ENCODE measurements at places on chromosomes 5 and 9. TPM values are rescaled to one million over a fixed set of nuclear protein-coding genes. Genes with fewer than 3 reads are reported as not detected.

Gene IL11RA
- 1.4 TPM for polyA plus RNA-seq

Gene SPINK13
- polyA plus RNA-seq = not detected

Gene CDH6
- polyA plus RNA-seq = 0.64 TPM

Gene CARTPT
- not detected for polyA plus RNA-seq

Gene GABRA6
- not detected for polyA plus RNA-seq

Gene RETREG1
- 15.0 TPM for polyA plus RNA-seq

Gene PCDHGA8
- polyA plus RNA-seq = not detected

Gene TTC23L
- not detected for polyA plus RNA-seq

Gene ANKRD18A
- polyA plus RNA-seq = 0.23 TPM

Gene GLDC
- polyA plus RNA-seq = 1.8 TPM

Gene CCDC171
- 1.4 TPM for polyA plus RNA-seq

Gene PCDHGA7
- not detected for polyA plus RNA-seq

Gene PRLR
- polyA plus RNA-seq = 1.6 TPM

Gene SH3TC2
- polyA plus RNA-seq = under 0.01 TPM

Gene CLIC3
- not detected for polyA plus RNA-seq

Gene NRARP
- 20.4 TPM for polyA plus RNA-seq

Gene PAEP
- not detected for polyA plus RNA-seq

Gene CCNJL
- 4.7 TPM for polyA plus RNA-seq

Gene IFNB1
- 0.20 TPM for polyA plus RNA-seq

Gene SNX24
- 28.2 TPM for polyA plus RNA-seq

Gene MEF2C
- 14.9 TPM for polyA plus RNA-seq

Gene SLC28A3
- polyA plus RNA-seq = not detected

Gene OMD
- not detected for polyA plus RNA-seq

Gene IL9
- not detected for polyA plus RNA-seq

Gene TEX48
- not detected for polyA plus RNA-seq

Gene THBS4
- not detected for polyA plus RNA-seq

Gene BTNL9
- polyA plus RNA-seq = 0.46 TPM

Gene TAF11L5
- not detected for polyA plus RNA-seq

Gene EPB41L4A
- polyA plus RNA-seq = 3.7 TPM

Gene SLC4A9
- 0.25 TPM for polyA plus RNA-seq

Gene RICTOR
- polyA plus RNA-seq = 2.5 TPM

Gene PCDHA8
- polyA plus RNA-seq = not detected

Gene PCSK1
- 0.69 TPM for polyA plus RNA-seq

Gene FABP6
- 0.50 TPM for polyA plus RNA-seq

Gene SCGB3A2
- polyA plus RNA-seq = not detected

Gene QRFP
- not detected for polyA plus RNA-seq

Gene UBE2QL1
- polyA plus RNA-seq = 0.22 TPM

Gene CDH10
- 0.15 TPM for polyA plus RNA-seq

Gene BARHL1
- polyA plus RNA-seq = not detected

Gene EFNA5
- 4.4 TPM for polyA plus RNA-seq

Gene FBXO10
- polyA plus RNA-seq = 0.69 TPM

Gene ADAMTS16
- 0.04 TPM for polyA plus RNA-seq

Gene HRH2
- polyA plus RNA-seq = under 0.01 TPM

Measured in sigmoid colon (tissue), 7 donors.